A549 treated with CORT108297 at 1 μM for 4 hours (cell line): ENCODE measurements at places on chromosomes 5 and 9. TPM values are rescaled to one million over a fixed set of nuclear protein-coding genes. Genes with fewer than 3 reads are reported as not detected.

The CDKN2A gene
- not detected in 5 replicates for total RNA-seq

The TLR4 gene
- 0.10 to 0.18 TPM (median 0.13 TPM) in 5 replicates for total RNA-seq

The FBXL7 gene
- total RNA-seq: 1.2 to 1.5 TPM (median 1.5 TPM) in 5 replicates

The OBP2B gene
- not detected in 5 replicates for total RNA-seq

The GALNT12 gene
- 3.4 to 5.3 TPM (median 4.9 TPM) in 5 replicates for total RNA-seq

The SLC6A3 gene
- 0.05 to 0.09 TPM (median 0.07 TPM) in 5 replicates for total RNA-seq

The DDX4 gene
- total RNA-seq: not detected in 5 replicates

The FGF1 gene
- total RNA-seq: 0.32 to 0.82 TPM (median 0.34 TPM) in 5 replicates

The CEP72 gene
- total RNA-seq: 7.6 to 10.9 TPM (median 10.3 TPM) in 5 replicates

The FABP6 gene
- total RNA-seq: 0.92 to 1.4 TPM (median 1.1 TPM) in 5 replicates

The CDC20B gene
- total RNA-seq: 0.07 to 0.11 TPM (median 0.09 TPM) in 5 replicates

The AQP3 gene
- 10.9 to 19.7 TPM (median 17.3 TPM) in 5 replicates for total RNA-seq

The UNC5A gene
- 0.15 to 0.38 TPM (median 0.31 TPM) in 5 replicates for total RNA-seq

The LSM11 gene
- total RNA-seq: 2.5 to 3.2 TPM (median 2.6 TPM) in 5 replicates

The C9orf153 gene
- total RNA-seq: 0.09 to 0.46 TPM (median 0.18 TPM) in 5 replicates

The PCDHGB5 gene
- total RNA-seq: 2.1 to 2.6 TPM (median 2.4 TPM) in 5 replicates
